ENCODE measurements at places on chromosomes 3 and 15.

DNA sequence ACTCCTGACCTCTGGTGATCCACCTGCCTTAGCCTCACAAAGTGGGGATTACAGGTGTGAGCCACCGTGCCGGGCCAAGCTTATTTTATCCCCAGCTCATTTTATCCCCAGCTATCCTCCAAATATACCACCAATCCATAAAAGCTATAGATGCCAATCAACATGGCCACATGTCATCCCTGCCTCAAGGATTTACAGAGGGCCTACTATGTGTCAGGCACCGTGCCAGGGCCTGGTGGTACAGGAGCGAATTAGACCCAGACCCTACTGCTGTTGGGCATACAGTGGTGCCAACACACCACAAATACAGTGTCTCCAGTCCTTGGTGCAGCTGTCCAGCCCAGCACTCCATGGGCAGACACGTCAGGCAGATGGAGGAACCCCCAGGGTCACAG lies 73.4 kb downstream of the SCN5A start:
- no peak for DNase-seq

DNA sequence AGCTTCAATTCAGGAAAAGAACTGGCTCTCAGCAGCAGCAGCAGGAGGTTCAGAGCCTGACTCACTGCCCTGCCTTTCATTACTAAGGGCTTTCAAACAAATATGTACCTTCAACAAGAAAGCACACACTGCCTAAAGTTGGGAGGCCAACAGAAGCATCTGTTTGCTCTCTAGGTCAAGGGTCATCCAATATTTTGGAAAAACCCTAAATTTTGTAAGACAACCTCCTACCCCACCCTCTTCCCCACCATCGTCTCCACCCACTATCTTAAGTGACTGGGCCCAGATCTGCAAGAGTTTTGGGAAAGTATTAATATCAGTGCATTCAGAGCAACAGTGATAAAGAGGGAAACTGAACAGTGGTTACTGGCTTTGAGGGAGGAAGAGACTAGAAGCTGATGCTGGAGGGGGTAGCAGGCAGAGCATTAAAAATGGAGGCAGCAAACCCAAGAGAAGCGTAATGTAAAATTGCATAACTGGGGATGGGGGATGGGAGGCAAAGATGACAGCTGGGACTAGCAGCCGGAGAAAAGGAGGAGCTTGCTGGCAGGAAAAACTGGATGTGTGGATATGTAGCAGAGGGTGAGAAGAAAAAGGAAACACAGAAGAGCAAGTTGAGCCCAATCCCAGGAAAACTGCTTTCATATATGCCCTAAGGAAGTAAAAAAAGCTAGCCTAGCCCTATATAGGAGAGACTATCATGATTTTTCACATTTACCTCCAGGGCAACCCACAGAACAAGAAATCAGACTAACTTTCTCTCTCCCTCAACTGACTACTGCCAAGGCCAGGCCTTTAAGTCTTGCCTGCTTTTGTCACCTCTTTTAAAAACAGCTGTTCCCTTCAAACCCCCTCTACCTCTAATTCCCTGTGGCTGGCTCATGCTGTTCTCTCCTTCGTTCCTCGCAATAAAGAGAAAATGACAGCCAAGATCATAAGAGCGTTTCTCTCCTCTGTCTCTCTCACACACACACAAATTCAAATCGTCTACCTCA lies 31.4 kb downstream of the NPTN start:
- DNase-seq = peak; percentile 58

DNA sequence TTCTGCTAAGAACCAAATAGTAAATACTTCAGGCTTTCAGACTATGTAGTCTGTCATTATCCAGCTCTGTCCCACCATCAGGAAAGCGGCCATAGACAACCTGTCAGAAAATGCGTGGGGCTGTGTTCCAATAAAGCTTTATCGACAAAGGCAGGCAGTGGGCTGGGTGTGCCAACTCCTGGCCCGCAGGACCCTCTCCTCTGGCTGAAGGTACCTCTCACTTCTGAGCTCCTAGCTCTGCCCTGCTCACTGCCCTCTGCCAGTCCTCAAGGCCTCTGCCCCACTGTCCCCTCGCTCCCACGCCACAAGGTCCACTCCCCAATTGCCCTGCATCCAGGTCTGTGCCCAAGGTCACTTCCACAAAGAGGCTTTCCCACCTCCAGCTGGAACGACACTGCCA lies 20.0 kb downstream of the SSUH2 start:
- no peak for DNase-seq

GRCh38 chr15:84649706-84650105 lies 4.4 kb downstream of the WDR73 start:
- DNase-seq = peak; percentile 53

DNA sequence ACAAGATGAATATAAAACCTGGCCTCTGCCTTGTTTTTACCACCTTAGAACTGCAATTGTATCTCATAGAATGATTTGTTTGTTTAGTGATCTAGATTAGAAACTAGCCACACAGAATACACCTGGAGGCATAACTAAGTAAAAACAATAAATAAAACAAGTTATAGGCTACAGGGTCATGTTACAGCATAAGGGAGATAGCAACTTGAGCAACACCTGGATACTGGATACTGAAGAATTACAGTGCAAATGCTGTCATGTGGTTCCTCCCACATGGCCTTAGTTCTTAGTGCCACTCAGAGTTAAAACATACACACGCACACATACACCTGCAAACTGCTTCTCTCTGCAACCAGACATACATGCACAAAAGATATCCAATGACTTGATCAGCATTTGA lies 563.4 kb upstream of the DPPA4 start:
- DNase-seq = peak; percentile 38

DNA sequence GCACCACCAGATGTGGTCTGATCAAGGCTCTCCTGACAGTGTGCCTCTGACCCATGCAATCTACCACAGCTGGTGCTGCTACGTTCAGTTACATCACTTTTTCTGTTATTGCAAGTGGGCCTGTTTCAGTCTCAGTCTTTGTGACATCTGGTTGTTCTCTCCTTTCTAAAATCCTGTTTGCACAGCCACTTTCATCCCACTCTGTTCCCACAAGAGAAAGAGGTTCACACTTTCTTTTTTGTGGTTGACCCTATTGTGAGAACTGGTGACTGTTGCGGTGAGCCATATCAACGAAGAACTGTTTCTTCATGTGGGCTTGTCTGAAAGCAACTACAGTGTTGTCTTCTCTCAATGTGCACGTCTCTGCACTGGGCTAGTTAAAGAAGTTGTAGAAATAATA lies 342.8 kb upstream of the ARPP21 start:
- no peak for DNase-seq

DNA sequence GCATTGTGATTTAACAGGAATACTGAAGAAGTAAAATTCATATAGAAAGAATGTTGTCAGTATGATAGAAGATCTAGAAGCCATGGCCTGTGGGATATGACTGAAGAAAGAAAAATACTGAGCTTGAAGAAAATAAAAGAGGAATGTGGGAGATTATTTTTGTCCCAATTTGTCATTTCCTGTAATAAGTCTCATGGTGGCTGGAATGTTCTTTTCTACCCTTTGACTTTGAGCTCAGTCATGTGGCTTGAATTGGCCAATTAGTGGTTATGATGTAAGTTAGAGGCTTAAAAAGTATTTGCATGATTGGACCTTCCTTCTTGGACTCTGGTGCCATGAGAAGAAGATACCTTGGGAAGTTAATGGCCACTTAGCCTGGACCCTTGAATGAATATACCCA lies 14.1 kb downstream of the APH1B start:
- peak; percentile 33 for DNase-seq

DNA sequence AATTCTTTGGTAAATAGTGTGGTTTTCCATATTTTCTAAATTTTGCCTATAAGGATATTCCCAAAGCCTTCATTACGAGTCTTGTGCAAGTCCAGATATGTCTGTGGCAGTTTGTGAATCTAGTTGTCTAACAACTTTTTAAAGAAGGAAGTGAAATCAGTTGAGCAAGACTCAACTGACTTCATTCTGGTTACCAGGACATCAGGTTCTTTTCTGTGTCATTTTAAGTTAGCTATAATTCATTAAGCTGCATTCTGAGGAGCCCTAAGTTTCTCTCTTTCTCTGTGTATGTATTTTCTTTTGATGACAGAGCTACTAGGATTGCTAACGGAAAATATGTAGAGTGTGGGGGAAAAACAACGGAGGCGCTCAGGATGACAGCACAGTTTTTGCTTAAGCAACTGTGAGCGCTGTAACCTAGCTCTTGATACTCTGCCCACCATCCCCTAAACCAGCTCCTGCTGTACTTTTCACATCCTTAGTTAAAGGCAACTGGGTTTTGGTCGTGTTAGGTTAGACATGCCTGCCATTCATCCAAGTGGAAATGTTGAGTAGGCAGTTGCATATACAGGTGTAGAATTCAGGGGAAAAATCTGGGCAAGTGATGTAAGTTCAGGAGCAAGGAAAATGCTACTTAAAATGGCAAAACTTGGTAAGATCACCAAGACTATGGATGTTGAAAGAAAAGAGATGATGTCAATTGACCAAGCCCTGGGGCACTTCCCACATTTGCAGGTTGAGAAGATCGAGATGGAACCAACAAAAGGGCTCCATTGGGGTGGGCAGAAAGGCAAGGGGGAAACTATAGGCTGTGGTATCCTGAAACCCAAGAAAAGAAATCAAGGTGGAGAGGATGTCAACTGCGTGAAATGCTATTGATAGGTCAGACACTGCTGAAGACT lies 9.2 kb downstream of the MFSD1 start:
- DNase-seq = no peak

GRCh38 chr3:193028258-193028657 lies 110.6 kb upstream of the MB21D2 start:
- no peak for DNase-seq

- DNase-seq = no peak
Observed at GRCh38 chr3:128073185-128073725, 21.0 kb downstream of the SEC61A1 start.

GRCh38 chr15:98568382-98569017 lies 79.8 kb upstream of the IGF1R start:
- no peak for DNase-seq

- DNase-seq = no peak
Observed at GRCh38 chr3:106176734-106177133, 307.9 kb upstream of the CBLB start.

GRCh38 chr15:70060214-70060992 lies 37.3 kb downstream of the TLE3 start:
- DNase-seq = no peak

All from PC-3 (cell line).